ENCODE measurements at places on chromosomes 13 and 19. TPM values are rescaled to one million over a fixed set of nuclear protein-coding genes. Genes with fewer than 3 reads are reported as not detected.

Gene PSG2
- not detected for total RNA-seq

GRCh38 chr19:36103842-36104552 is 6.9 kb upstream of the OVOL3 start:
- no peak for DNase-seq

DNA sequence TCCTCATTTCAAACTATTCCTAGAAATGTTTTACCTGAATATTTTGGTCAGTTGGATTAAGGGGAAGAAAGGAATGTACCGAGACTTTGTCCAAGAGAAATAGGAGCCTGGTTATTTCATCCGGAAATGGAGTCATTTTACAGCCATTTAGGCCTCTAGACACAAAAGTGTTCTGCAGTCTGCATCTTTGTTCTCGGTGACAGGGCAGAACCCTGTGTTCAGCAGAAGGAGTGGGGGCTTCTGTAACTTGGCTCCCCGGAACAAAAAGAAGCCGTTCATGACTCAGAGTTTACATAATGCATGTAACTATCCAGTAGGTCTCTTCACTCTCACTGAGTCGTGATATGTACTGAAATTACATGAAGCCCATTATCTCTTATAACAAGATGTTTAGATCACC is 21.6 kb upstream of the FNDC3A start:
- peak; percentile 37 for DNase-seq

Gene TMPRSS9
- not detected for total RNA-seq

DNA sequence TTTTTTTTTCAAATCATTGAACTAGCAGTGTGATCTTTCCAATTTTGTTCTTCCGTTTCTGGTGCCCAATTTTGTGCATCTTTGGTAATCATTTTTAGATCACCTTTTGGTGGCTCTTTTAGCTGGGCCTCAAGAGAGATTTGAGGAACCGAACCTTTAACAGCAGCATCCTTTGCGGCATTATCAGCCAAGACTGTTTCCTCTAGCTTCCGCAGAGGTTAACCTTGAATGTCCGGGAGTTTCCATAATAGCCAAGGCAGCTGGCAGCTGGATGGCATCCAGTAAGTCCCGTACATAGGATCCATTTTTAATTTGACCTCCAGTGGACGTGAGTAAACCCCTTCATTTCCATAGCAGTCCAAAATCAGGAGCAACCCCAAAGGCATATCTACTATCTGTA is 9.6 kb downstream of the IRGC start:
- DNase-seq, result no peak

DNA sequence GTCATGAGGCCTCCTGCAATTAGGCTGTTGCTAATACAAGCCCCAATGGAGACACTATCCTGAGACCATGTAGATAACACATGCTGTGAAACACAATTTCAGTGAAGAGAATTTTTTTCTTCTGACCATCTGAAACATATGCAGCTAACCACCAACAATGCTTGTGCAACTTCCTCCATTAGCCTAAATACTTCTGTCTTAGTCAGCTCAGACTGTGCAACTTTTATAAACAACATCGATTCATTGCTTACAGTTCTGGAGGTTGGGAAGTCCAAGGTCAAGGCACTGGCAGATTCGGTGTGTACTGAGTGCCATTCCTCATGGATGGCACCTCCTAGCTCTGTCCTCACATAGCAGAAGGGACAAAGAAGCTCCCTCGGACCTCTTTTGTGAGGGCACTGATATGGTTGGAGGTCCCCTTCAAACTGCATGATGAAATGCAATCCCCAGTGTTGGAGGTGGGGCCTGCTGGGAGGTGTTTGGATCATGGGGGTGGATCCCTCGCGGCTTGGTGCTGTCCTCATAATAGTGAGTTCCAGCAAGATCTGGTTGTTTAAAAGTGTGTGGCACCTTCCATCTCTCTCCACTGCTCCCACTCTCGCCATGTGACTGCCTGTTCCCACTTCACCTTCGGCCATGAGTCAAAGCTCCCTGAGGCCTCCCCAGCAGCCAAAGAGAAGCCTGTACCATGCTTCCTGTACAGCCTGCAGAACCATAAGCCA is 27.7 kb downstream of the STK24 start:
- DNase-seq, result peak; percentile 49

DNA sequence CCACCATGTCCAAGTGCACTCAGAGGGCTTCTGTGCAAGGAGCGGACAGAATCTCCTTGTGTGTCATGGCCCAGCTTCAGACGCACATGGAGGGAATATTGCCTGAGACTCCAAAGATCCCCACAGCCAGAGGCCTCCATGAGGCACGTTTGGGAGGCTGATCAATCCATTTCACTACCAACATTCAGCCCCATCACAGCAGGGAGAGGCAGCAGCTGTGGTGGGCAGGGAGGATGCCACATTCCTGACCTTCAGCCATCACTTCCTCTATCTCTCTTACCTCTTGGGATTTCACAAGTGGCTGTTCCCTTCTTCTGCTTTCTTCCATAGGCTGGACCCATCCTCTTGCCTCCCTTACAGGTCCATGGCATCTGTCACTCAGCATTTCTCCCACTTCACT is 82.4 kb upstream of the MBNL2 start:
- DNase-seq, result no peak

GRCh38 chr13:113411216-113412023 is 41.9 kb downstream of the ADPRHL1 start:
- peak; percentile 91 for DNase-seq

Gene TGFB1
- total RNA-seq, result 16.4 TPM

- no peak for DNase-seq
Measured at GRCh38 chr13:27118428-27119054, 53.1 kb downstream of the USP12 start.

DNA sequence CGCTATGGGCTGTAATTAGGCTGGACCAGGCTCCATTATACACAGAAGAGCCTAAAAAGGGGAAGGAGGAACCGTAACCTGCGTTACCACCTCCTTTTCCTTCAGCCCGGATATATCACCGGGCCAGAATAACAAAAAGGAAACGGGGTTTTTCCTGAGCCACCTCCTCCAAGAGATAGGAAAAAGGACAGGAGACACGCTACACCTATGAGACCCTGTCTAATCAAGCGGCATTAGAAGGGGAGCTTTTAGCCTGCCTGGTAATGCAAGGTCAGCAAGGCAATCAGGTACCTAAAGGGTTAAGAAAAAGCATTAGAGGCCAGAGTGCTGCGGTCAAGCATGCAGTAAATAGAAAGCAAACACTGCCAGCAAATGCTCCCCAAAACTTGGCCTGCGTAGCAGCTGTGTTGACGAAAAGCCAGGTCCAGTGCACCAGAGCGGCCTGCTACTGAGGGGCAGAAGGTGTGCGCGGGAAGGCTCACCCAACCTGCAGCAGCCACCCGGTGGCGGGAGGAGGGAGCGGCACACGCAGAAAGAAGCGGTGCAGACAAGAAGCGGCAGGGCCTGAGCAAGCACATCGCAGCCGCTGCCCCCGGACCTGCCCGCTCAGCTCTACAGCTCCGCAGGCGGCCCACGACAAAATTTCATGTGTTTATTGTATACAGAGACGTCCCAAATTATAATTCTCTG is 1466.1 kb downstream of the UQCRFS1 start:
- no peak for DNase-seq

Gene RUBCNL
- total RNA-seq, result not detected

DNA sequence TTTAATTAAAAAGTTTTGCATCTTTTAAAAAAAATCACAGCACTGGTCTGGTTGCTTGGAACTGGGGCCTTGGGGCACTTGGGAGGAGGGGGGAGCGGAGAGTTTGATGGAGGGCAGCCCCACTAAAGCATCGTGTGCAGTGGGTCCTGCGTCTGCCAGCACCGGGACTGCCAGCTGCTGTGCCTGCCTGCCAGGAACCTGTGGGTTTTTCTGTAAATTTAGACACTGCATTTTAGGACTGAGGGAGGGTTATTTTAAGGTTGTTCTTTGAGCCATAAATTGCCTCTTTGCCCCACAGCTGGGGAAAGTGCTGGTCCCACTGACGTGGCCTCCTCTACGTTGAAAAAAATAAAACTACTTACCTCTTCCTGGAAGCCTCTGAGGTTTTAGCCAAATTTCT is 2.9 kb downstream of the KLF2 start:
- no peak for DNase-seq

GRCh38 chr19:732148-733069 is 18.5 kb upstream of the MISP start:
- no peak for DNase-seq

DNA sequence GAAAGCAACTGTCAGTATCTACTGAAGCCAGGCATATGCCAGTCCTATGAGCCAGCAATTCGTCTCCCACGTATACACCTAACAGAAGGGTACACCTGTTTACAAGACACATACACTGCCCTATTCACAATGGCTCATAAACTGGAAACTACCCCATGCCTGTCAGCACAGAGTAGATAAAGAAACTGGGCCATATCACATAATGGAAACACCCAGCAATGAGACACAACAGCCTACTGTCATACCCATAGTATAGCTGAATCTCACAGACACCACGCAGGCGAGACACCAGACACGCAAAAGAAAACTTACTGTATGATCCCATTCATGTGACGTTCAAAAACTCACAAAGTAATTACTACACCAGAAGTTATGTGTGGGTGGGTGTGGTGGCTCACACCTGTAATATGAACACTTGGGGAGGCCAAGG is 15.7 kb downstream of the NOSIP start:
- DNase-seq, result no peak

DNA sequence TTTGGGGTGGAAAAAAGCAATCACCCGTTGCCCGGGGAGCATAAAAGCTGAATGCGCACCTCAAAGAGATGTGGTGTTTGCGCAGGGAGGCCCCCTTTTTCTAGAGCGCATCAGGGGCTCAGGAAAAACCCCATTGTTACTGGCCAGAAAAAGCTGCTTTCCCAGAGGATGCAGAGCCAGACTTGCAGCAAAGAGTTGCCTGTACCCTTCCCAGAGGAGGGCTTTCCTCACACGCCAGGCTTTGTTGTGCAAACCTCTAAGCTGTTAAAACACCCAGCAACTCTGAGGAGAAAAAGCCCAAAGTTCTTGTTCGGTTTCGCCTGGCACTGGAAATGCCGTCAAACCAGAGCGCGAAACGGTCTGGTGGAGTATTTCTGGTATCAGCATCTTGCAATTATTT is 29.3 kb downstream of the GSX1 start:
- no peak for DNase-seq

GRCh38 chr13:94317063-94317491 is 162.4 kb downstream of the DCT start:
- DNase-seq, result no peak

DNA sequence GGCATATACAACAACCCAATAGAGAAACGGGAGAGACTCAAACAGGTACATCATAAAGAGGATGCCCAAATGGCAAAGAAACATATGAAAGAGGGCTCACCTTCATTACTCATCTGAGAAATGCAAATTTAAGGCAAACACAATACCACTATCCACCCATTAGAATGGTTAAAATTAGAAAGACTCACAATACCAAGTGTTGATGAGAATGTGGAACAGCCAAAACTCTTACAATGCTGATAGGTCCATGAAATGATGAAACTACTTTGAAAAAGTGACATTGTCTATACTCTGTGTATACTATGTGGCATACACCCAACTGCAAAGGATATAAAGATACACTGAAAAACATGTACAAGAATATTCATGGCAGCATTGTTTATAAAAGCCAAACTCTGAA is 96.2 kb upstream of the TSHZ3 start:
- DNase-seq, result no peak

GRCh38 chr13:34943436-34944273 is 1.6 kb downstream of the NBEA start:
- no peak for DNase-seq

Gene SMIM24
- not detected for total RNA-seq

Gene ZNF234
- total RNA-seq, result 7.1 TPM

- no peak for DNase-seq
Measured at GRCh38 chr19:12350890-12351197, 14.6 kb downstream of the ZNF442 start.

Gene TPGS1
- total RNA-seq, result 68.7 TPM

GRCh38 chr13:72437458-72437857 is 290.0 kb downstream of the MZT1 start:
- no peak for DNase-seq

Gene RNF225
- 0.53 TPM for total RNA-seq

Gene TMEM91
- total RNA-seq, result 2.5 TPM

Gene C19orf47
- total RNA-seq, result 41.7 TPM

GRCh38 chr19:5507065-5507909 is 52.1 kb downstream of the ZNRF4 start:
- no peak for DNase-seq

DNA sequence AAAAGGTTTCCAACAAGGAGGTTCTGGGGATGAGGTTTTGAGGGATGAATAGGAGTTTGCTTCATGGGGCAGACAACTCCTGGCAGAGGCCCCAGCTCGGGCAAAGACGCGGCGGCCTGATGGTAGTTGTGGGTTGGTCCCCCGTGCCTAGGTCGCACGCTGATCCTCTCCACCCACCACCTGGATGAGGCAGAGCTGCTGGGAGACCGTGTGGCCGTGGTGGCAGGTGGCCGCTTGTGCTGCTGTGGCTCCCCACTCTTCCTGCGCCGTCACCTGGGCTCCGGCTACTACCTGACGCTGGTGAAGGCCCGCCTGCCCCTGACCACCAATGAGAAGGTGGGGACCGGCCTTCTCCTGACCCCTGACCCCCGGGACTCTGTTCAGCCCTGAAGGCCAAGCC is 11.9 kb downstream of the ABCA7 start:
- DNase-seq, result no peak

- DNase-seq, result peak; percentile 51
Measured at GRCh38 chr13:110265682-110266430, 41.1 kb downstream of the COL4A1 start.

- DNase-seq, result peak; percentile 95
Measured at GRCh38 chr19:8631425-8631819, 989 bp downstream of the NFILZ start.

Gene DPP9
- 65.3 TPM for total RNA-seq

- DNase-seq, result no peak
Measured at GRCh38 chr13:103898481-103898880, 832.3 kb upstream of the SLC10A2 start.

Gene RYR1
- total RNA-seq, result not detected

DNA sequence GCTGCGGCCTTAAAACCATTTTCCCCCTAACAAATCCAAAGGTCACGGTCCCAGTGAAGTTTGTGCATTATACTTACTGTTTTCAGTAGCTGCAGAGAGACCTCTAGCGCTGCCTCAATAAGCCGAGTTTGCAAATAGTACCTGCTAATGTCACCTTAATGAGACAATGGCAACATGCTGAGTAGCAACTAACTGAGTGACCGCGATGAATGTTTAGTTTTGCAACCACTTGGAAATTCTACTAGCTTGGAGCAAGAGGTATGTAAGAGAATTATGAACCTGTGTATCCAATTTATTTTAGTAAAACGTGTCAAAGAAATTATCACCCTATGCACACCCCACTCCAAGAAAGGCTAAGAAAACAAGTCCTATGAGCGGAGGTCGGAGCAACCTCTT is 1.2 kb downstream of the KPNA3 start:
- DNase-seq, result no peak

GRCh38 chr19:45421947-45422498 is 1.7 kb downstream of the ERCC1 start:
- no peak for DNase-seq

Gene PSPN
- 1.3 TPM for total RNA-seq

DNA sequence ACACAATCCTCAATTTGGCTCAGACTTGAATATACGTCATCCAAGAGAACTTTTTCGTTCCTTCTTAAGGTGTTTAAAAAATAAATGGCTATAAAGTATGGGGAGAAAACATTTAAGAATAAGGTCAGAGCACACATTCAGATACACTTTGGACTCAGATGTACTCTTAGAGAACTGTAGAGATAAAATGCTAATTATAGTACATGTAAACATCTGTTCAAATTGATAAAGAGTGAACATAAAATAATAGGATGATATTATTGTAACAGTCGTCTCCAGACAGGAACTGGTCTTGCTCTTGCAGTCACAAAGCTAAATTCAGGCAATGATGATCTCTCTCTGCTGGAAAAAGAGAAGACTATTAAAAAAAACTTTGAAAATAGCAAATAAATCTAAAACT is 91.4 kb downstream of the RBM26 start:
- no peak for DNase-seq

Measured in SJSA1 (cell line).